ENCODE measurements at places on chromosomes 13 and 19.

DNA sequence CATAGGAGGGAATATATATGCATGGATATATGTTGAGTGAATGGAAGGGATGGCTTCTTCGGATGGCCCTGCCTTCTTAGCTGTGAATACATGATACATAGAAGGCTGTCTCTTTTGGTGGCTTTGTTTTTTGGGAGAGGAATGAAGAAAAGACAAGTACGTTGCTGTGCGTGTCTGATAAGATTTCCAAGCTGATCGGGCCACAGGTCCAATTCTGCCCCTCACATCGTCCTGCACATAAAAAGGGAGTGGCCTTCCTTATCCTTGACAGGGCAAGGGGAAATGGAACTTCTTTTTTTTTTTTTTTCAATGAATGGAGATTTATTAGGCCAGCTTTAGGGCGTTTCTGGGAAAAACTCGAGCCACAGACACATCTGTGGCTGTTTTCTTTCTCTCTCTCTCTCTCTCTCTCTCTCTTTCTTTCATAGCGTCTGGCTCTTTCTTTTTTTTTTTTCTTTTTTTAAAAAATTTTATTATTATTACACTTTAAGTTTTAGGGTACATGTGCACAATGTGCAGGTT is 103.8 kb upstream of the SPATA13 start:
- DNase-seq, result no peak

GRCh38 chr19:50992666-50993035 is 8.8 kb downstream of the KLK8 start:
- DNase-seq, result no peak

DNA sequence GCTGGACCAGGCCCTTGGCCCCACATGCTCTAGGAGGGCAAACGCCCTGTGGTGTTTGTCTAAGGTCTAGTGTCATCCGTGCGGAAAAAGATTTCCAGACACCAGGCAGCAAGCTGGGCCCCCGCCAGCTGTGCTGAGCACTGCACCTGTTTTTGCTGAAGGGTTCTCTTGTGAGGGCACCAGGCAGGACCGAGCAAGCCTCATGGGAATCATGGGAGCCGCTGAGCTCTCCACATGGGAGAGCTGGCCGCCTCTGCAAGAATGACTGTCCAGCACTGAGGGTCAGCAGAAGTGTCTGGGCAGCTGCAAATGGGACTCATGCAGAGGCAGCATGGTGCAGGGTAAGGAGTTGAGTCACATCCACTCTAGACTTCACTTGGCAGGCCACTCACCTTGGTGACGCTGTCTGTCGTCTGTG is 12.0 kb downstream of the B3GNT8 start:
- no peak for DNase-seq

DNA sequence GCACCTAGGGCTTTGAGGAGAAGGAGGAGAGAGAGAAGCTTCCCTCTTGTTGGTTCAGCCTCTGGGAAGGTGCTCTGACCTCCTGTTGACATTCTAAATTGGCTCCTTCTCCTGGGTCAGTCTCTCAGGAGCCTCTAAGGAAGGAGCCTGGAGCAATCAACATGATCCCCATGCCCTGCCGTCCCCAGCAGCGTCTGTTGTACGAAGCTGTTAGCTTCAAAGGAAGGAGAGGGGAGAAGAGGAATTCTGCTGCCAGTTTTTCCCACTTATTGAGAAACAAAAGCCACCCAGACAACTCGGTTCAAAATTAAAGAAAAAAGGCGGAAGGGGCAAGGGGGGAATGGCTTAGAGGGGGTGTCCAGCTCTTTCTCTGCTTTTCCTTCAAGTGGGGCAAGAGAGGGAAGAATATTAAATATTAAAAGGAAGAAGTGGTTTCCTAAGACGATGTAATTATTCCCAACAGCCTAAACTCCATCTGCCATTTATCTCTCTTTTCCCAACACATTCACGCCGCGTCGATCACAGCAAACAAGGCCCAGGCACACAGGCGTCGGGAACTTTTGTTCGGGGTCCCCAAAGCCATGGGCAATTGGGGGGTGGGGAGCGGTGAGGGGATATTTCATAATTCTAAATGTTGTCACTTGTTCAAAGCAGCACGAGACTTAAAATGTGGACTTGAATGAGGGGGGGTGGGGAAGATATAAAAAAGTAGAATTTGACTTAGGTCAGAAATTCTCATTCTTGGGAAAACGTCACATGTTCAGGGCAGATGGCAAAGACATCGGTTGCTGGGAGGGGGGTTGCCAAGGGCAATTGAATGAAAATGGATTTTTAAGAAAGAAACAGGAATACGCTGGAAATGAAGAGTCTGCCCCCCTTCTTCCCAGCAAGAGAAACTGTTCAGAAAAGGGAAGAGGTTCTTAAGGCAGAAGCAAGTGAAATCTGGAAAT is 116.8 kb upstream of the CACNA1A start:
- no peak for DNase-seq

DNA sequence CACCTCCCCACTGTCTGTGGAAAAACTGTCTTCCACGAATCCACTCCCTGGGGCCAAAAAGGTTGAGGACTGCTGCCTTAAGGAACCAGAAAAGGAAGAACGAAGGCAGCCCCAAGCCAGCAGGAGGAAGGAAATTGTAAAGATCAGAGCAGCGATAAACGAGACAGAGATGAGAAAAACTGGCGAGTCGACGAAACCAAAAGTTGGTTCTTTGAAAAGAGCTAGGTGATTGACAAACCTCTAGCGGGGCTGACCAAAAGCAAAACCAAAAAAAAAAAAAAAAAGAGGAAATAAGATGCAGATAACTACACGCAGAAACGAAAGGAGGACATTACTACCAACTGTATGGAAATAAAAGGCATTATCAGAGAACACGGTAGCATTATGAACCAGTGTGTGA is 76.9 kb downstream of the GADD45B start:
- DNase-seq, result no peak

All from fibroblast of mammary gland (primary cell).